ENCODE measurements at places on chromosomes 1 and 21.

- ATAC-seq: no peak
Observed at GRCh38 chr1:39488012-39488545, 3.4 kb upstream of the BMP8A start.

DNA sequence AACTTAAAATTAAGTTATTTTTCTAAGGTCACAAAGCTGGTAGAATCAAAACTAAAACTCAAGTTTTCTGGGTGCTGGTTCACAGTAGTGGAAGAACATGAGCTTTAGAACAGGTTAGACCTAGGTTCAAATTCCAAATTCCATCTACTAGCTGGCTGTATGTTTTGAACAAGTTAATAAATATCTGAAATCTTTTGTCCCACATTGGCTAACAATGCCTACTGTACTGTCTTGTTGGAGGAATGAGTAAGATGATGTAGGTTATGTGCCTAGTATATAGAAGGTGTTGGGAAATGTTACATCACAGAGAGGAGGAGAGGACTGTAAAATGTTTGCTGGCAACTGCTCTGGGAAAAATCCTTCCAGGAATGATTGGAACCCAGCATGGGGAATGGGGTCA lies 14.0 kb upstream of the CD247 start:
- no peak for ATAC-seq

DNA sequence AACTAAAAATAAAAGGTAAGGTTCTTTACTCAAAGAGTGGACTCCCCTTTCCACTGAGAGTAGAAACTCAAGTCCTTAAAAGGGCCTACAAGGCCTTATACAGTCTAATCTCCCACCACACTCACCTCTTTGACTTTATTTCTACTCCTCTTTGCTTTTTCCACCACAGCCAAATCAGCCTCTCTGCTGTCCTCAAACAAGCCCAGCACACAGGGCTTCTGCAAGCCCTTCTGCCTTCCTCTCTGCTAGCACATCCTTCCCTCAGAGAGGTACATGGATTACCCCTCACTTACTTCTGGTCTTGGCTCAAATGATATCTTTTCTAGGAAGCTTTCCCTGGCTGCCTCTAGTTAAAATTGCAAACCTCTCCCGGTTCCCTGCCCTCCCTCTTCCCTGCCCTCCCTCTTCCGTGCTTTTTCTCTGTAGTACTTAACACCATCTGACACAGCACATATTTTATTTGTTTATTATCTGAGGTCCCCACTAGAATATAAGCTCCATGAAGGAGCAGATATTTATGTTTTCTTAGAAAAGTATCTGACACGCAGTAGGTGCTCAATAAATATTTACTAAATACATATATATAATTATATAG lies 1.7 kb downstream of the LYST start:
- ATAC-seq: no peak

GRCh38 chr1:111281411-111281810 lies 9.2 kb upstream of the CHIA start:
- no peak for ATAC-seq

DNA sequence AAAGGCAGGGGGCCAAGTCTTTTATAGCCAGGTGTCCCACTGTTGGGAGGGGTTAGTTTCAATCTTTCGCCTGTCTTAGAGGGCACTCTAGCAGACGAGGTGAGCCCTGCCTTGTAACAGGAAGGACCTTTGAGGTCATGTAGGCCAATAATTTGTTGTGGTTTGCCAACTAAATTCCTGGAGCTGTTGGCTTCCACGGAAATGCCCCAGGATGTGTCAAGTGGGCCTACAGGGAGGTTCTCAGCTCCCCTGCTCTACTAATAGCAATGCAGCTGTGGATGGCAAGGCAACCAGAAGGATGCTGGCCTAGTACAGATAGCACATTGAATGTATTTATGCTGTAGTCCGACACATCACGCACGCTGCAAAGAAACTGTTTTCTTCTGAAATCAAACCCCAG lies 22.3 kb upstream of the CASQ2 start:
- ATAC-seq: no peak

DNA sequence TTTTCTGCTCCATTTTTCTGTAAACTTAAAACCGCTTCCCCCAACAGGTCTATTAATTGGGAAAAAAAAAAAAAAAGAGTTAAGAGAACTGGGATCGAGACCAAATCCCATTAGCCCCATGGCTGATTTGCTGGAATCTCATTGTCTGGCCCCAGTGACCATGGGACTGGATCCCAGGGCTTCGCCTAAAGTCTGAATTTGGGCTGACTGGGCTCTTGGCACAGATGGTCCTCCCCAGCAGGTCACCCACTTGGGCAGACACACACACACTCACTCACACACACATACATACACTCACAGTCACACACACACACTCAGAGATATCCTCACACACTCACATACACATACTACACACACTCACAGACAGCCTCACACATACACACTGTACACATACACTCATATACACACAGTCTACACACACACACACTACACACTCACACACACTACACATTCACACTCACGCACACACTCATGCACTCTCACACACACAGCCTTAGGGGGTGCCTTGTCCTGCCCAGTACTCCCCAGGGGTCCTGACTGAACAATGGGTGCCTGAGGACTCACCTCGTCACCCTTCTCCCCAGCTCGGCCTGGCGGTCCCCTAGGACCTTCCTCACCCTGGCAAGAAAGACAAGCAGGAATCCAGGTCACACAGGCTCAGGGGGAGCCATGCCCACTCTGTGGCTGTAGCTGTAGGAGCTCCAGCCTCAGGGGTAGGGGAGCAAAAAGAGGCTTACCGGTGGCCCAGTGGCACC lies 7.5 kb downstream of the COL9A2 start:
- ATAC-seq: no peak

DNA sequence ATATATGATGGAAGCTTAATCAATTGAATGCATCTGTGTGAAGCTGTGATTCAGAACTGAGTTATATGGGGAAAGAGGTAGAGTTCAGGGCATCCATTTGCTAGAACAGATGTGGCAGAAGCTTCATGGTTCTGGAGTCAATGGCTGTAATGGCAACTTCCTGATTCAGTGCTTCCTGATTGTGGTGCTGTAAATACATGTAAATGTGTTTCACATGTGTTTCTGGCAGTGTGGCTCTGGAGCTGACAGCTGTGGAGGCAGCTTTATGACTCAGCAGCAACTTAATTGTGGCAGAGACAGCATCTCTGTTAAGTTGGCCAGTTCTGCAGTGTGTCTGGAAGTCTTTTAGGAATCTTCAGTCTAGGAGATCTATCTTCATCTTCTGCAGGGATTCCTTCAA lies 226.6 kb upstream of the ZRANB2 start:
- ATAC-seq: peak; percentile 56

DNA sequence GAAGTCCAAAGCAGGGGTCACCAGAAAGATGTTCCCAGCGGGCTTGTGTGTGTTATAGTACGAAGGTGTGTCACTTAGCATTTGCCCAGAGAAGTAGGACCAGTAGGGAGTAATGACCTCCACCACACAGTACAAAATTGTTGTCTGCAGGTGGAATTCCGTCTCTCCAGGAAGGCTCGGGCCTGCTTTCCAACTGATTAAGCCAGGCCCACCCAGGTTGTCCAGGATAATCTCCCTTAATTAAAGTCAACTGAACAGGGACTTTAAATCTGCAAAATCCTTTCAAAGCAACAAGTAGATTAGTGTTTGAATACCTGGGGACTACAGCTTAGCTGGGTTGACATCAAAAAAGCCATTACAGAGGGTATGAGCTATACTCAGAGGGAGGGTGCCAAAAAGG lies 131.3 kb downstream of the BACH1 start:
- ATAC-seq: no peak

DNA sequence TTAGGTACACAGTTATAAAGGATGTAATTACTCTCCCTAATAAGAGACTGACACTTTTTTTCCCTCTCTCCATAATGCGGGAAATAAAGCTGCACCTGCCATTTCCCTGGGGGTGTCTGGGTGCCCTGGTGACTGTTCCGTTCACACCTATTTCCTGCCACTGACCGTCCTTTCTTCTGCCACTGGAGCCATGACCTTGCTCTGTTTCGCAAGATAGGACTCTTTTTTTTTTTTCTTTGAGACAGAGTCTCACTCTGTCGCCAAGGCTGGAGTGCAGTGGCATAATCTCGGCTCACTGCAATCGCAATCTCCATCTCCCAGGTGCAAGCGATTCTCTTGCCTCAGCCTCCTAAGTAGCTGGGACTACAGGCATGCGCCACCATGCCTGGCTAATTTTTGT lies 66.1 kb upstream of the SERBP1 start:
- ATAC-seq: no peak

GRCh38 chr21:26709090-26709489 lies 136.0 kb upstream of the CYYR1 start:
- no peak for ATAC-seq

- ATAC-seq: no peak
Observed at GRCh38 chr1:61424382-61424781, 300.6 kb downstream of the TM2D1 start.

DNA sequence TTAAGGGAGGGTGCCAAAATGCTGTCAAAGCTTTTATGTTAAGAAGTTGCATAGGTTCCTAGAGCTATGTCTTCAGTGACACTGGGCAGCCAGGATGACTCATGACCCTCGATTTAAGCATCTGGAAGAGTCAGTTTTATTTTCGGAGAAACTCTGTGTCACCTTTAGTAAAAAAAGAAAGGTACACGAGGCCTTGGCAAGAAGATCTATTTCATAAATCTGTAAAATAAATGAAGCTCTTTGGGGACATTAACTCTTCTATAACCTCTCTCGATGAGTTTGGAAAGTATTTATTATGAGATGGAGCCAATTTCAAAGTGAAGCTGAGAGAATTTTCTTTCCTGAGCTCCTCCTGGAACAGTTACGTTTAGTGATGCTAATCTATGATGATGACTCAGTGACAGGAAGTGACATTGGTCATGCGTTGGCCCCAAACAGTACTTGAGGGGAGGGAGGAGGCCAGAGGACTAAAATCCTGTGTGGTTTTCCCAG lies 156.5 kb downstream of the HLX start:
- ATAC-seq: peak; percentile 10

GRCh38 chr1:225881081-225881958 lies 860 bp downstream of the TMEM63A start:
- ATAC-seq: peak; percentile 8

DNA sequence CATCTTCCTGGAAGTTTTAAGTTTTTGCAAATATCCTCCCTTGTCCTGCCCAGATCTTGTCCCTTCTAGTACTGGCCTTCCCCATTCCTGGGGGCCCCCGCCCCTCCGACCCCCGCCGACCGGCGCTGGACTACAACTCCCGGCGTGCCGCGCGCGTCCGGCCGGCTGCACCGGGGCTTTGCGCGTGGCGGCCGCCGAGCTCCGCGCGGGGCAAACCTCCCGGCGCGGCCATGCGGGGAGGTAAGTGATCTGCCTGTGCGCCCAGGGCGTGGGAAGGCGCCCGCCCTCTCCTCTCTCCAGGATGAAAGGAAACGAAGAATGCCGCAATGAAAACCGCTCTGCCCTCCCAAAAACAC lies 3.2 kb upstream of the SAMD13 start:
- peak; percentile 79 for ATAC-seq

DNA sequence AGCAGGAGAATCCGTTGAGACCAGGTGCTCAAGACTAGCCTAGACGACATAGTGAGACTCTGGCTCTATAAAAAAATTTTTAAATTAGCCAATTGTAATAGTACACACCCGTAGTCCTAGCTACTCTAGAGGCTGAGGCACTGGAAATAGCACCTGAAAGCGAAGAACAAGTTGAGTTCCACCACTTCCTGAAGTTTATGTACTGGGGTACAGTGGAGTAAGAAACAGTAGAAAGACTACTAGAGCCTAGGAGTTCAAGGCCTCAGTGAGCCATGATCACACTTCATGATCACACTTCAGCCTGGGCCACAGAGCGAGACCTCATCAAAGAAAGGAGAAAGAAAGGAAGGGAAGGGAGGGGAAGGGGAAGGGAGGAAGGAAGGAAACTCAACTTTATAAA lies 19.8 kb downstream of the RSBN1 start:
- no peak for ATAC-seq

GRCh38 chr1:110185181-110185580 lies 24.9 kb upstream of the KCNC4 start:
- no peak for ATAC-seq

DNA sequence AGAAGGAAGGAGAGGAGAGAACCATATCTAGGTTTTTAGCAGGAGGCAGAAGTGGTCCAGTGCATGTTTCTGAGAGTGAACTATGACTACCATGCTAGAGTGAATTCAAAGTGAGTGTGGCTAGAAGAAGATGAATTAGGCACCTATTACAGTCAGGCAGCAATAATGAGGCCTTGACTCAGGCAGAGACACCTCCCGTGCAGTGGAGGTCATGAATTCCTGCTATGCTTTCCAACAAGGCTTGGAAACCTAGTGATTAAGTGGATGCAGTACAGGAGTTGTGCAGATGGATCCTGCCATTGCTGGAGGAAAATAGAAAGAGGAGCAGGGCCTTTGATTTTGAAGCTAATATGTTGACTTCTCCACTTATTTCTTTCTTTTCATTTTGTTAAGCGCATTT lies 581.5 kb downstream of the RWDD3 start:
- no peak for ATAC-seq

GRCh38 chr1:38477811-38478210 lies 381.8 kb downstream of the RRAGC start:
- no peak for ATAC-seq

GRCh38 chr1:1111516-1112236 lies 4.2 kb downstream of the C1orf159 start:
- no peak for ATAC-seq

GRCh38 chr21:40471103-40471502 lies 375.9 kb downstream of the DSCAM start:
- no peak for ATAC-seq

- ATAC-seq: no peak
Observed at GRCh38 chr1:210684466-210685294, 356.0 kb downstream of the HHAT start.

GRCh38 chr1:208238710-208239472 lies 5.3 kb downstream of the PLXNA2 start:
- ATAC-seq: peak; percentile 70

- ATAC-seq: no peak
Observed at GRCh38 chr1:150534002-150534401, 15.2 kb upstream of the ADAMTSL4 start.

- no peak for ATAC-seq
Observed at GRCh38 chr1:6010554-6010953, 18.3 kb upstream of the NPHP4 start.

GRCh38 chr1:29454616-29455380 lies 218.5 kb downstream of the PTPRU start:
- no peak for ATAC-seq

DNA sequence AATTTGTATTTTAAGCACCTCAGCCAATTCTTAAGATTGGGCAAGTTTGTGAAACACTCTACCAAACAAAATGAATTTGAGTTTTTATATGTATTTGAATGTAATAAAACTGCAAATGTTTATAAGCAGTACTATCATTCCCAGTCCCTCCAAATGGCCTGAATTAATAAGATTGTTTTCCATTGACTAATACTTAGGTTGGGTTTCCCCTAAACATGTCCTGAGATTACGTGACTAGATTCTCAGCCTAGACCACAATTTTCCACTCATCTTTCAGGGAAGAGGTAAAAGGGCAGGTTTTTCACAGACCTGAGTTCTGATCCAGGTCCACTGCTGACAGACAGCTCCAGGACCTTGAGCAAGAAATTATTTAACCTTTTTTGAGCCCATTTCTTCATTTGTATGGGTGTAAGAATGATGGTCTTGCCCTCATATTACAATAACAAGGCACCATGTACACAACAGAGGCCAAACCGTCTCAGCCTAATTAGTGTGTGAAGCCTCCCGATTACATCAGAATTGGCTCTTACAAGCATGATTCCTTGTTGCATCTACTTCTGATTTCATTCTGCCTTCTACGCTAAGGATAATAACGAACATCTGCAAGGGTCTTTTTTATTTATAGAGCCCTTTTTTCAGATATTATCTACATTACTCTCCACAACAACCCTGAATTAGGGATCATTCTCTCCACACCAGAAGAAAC lies 51.2 kb downstream of the BEND5 start:
- no peak for ATAC-seq

- no peak for ATAC-seq
Observed at GRCh38 chr1:11456965-11457364, 22.0 kb upstream of the DISP3 start.
